Stimulated activated CD8-positive, alpha-beta memory T cell treated with anti-CD3 and anti-CD28 coated beads, Interleukin-2, amount 100 ng/mL, for 1 hour (primary cell): ENCODE measurements at places on chromosomes 2 and 18.

DNA sequence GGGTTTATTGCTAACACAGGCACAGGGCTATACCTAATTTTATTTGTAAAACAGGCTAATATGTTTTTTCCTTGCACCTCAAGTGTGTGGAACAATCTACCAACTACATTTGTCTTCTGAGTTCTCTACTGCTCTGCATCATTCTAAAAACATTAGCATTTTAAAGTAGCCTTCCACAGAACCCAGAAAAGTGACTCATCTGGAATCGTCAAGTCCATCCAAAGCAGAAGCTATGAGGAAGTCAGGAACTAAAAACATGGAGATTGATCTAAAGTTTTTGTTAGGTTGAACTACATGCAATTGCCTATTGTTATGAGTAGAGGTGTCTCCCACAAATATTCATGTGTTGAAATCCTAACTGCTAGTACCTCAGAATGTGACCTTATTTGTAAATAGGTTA lies 70.9 kb downstream of the SUCLG1 start:
- no peak for DNase-seq

DNA sequence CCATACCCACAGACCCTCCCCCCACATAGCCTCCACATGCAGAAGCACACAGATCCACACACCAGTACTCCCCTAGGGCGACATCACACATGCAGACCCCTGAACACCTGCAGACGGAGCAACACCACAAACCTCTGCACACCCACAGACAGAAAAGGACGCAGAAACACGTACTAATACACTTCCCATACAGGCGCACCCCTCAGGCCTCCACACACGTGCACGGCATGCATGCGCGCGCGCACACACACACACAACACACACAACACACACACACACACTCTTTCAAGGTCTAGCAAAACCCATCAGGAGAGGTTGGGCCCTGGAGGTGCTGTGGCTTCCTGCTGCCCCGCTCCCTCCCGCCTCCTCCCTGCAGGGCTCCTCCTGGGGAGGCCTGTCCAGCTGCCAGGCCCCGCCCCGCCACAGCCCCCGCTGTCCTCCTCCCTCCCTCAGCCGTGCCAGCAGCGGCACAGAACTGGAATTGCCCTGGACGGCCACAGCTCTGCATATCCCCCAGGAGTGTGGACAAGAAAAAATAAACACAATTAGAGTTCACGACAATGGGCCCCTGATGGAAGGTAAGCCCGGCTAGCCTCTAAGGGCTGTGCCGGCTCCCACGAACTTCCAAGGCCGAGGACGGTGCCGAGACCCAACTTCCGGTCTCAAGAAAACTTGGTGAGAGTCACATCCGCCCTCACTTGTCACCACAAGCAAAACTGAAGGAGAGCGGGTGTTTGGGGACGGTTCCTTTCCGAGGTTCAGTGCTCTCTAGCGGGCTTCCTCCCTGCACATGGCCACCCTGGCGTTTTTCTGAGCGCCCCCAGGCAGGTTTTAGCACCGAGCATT lies 6.8 kb downstream of the ZFP36L2 start:
- DNase-seq = peak; percentile 55

GRCh38 chr2:164697688-164698461 lies 76.6 kb upstream of the GRB14 start:
- no peak for DNase-seq

GRCh38 chr2:96804986-96805385 lies 11.1 kb upstream of the CNNM3 start:
- DNase-seq = no peak

GRCh38 chr18:47203626-47204464 lies 27.7 kb upstream of the IER3IP1 start:
- no peak for DNase-seq

DNA sequence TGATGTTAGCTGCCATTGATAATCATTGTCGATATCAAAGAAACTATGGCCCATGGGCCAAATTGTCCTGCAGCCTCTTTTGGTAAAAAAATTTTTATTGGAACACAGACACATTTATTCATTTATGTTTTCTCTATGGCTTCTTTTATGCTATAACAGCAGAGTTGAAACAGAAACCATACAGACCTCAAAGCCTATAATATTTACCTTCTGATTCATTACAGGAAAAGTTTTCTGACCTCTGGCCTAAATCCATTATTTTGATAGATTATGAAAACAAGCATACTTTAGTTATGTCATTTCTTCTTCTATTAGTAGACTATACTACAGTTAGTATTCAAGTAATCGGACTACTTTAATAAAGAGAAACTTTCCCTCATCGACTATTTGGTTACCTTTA lies 349.7 kb upstream of the GALNT5 start:
- no peak for DNase-seq

DNA sequence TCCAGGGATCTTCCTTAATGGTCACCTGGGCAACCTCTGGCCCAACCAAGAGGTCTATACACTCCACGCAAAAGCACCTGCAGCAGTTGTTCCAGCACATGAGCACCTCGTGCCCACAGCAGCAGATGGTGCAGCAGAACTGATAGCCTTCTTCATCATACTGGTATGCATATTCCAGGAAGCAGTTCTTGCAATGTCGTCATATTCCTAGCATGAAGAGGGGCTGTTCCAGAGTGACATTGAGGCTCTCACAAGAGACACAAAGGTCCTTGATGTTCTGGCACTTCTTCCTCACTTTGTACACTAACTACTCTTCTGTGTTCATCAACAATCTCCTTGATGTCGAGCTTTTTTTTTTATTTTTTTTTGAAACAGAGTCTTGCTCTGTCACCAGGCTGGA lies 386.2 kb downstream of the MEIS1 start:
- no peak for DNase-seq

- DNase-seq = no peak
Measured at GRCh38 chr2:208311321-208311720, 45.3 kb downstream of the PIKFYVE start.

DNA sequence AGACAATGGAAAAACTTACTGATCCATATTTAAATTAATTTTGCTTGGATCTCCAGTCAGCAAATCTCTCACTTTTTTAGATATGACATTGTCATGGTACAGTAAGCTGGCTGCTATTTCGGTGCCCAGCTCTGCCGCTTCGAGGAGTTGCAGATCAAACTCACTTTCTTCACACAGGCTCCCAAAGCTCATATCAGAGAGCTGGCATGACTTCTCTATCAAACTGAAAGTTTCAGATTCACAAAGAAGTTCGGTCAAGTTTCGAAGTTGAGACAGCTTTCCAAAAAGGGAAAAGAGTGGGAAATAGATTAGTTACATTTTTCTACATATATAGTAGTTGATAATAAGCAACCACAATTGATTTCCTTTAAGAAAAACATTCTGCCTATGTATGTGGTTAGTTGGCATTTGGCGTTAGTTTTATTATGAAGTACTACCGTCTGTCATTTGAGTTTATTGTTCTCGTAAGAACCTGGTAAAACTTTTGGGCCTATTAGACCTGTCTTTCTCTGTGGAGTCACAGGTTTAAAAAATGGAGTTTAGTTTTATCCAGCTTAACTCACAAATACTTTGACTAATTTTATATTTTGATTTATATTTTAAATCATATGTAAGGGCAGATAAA lies 118.8 kb downstream of the ABCA12 start:
- no peak for DNase-seq

GRCh38 chr2:63888490-63889402 lies 47.0 kb downstream of the UGP2 start:
- DNase-seq = no peak

DNA sequence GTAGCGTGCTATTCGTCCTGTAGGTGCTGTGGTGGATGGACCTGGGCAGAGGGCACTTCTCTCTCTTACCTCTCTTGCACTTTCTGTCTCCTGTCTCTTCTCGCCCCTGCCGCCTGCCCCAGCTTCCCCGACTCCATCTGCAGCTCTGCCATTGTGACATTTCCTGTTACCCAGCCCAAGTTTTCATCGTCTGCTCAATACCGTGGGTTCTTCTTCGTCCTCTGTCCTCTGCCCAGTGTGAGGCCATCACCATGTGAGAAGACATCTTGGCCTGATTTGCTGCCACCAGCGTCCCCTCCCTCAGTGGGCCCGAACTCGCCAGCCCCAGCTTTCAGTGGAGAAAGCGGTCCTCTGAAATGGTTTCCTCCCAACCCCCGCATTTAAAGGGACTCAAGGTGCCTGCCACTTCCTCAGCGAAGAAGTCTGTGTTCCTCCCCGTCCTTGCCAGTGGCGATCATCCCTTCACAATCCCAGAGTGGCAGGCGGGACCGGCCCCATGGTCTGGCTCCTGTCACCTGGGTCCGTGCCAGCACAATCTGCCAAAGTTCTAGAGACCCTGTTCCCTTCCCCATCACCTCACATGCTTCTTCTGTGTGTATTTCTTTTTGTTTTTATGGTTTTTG lies 18.0 kb downstream of the TGOLN2 start:
- no peak for DNase-seq

- DNase-seq = no peak
Measured at GRCh38 chr2:263022-263738, 652 bp downstream of the SH3YL1 start.
